Kasumi-1 (cell line): ENCODE measurements at places on chromosomes 1 and 21.

- no peak for DNase-seq
These were observed 130.0 kb upstream of the BMP8A start for GRCh38 chr1:39361446-39361845.

DNA sequence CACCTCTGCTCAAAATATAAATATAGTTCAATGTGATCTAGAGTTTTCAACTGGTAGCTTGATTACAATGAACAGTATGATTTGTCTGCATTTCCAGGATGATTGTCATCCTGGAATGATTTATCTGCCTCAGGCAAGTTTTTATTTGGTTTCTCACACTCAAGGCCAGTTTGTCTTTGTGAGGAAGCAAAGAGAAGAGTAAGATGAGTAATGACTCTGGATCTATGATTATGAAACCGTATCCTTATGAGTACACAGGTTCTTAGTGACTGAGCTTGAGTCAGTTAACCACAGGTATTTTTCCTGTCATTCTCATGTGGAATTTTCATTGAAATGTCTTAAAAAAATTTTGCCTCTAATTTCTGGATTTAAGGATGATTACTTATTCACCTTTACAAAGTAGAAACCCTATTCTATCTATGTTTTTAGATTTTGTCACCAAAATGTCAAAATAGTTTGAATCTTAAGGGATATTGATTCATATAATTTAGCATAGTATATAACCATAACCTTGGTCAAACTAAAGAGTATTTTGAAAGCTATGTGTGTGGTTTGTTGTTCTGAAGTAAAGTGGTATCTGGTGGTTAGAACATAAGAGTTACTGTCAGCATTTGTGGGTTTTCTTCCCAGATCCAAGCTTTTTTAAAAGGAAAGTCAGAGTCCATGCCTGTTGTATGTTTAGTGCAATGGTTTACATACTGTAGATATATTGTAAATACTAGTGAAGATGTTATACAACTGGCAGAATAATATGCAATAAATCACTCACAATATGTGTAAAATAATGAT, 145.0 kb downstream of the RASAL2 start:
- DNase-seq, result no peak

DNA sequence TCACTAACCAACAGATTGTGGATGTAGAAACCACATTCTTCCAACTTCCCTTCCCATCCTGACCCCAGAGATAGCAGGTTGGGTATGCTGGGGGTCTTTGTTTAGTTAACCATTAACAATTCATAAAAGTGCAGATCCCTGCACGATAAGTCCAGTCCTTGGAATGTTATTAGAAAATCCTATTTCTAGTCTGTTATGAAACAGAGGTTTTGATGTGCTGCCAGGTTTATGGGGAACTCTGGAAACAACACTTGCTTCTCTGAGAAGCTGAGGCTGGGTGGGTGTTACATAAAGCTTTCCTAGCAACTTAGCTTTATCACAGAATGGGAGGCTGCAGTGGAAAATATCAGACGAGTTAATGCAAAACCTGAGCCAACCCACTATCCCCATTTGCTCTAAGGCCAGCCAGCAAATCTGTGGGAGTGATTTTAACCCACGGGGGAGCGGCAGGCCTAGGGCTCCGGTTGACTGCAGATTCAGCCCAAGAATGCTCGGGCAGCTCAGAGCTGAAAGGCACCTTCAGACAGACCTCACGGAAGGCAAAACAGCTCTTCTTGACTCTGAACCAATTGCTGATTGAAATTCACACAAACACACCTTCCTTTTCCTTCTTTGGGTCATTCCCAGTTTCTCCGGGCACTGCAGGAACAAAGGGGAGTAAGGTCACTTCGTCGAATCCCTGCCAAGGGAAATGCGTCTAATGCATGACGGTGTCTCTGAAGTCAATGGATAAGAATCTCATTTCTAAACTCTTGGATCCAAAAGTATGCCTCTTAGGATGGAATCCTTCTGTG, 111.7 kb upstream of the IRF2BP2 start:
- peak; percentile 31 for DNase-seq

DNA sequence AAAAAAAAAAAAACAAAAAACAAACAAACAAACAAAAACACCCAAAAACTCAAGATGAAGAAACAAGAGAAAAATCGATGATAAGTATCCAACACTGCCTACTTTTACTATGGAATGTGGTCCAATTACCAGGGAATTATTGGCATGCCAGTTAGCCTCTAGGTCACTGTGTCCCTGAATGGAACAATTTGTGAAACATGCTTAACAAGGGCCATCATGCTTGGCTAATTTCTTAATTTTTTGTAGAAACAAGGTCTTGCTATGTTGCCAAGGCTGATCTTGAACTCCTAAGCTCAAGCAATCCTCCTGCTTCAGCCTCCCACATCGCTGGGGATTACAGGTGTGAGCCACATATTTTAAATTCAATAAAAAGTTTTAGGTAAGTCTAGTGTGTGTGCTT, 23.9 kb downstream of the PLPP3 start:
- DNase-seq, result no peak

DNA sequence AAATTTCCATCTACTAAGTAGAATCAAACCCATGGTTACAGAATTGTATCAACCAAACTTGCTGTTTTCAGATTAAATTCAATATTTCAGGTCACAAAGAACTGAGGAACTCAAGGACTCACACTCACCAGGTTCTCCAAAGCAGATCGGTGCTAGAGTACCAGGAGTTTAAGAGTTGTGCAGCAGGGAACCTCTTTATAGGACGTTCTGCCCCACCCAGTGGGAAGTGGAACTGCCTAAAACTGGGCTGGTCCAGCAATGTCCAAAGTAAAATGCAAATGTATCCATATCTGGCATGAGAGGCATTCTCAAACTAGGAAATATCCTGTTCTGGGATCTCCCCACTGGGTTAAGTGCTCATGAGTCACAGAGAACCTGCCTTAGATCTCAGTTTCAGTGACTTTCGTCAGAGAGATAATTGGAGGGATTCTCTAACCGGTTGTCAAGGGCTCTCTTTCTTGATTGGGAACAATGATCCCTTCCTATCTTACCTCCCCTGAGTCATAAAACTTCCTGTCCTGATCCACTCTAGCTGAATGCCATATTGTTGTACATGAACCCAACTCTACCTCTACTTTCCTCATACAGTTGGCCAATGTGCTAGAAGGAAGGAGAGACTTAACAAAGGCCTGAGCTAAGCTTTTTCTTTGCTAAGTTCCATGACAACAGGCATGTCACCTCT, at the start of gene SPRR2D:
TSS of gene SPRR2D (minus strand) at position 171 of the 682 bp plus-strand sequence. CDS start 774 bp downstream, outside the sequence.
- no peak for DNase-seq

DNA sequence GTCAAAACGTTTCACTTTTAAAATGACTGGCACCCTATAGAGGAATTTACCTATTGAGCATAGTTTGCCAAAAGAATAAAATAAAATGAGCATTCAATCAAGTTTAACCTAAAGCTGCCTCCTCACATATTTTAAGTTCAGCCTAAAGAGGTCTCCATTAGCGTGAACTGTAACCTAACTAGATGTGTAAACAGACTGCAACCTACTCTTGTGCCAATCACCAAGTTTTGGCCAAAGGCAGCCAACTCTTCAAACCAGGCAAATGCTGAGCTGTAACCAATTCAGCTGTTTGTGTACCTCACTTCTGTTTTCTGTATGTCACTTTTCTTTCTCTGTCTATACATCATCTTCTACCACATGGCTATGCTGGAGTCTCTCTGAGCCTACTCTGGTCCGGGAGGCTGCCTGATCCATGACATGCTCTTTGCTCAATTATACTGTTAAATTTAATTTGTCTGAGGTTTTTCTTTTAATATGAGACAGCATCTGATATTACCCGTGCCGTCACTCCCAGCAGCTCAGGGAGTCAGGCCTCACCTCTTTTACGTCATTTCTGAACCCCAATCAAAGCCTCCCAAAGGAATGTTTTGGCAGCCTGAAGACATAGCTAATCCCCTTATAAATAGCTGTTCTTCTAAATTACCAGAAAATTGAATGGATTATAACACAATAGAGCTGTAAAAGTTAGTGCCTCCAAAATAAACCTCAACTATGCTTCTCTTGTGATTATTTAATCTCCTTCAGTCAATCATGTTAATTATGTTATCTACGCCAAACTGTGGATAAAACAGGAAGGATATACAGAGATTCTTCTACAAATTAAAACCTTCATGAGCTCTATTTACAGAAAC, 81.0 kb upstream of the NR5A2 start:
- DNase-seq, result no peak

DNA sequence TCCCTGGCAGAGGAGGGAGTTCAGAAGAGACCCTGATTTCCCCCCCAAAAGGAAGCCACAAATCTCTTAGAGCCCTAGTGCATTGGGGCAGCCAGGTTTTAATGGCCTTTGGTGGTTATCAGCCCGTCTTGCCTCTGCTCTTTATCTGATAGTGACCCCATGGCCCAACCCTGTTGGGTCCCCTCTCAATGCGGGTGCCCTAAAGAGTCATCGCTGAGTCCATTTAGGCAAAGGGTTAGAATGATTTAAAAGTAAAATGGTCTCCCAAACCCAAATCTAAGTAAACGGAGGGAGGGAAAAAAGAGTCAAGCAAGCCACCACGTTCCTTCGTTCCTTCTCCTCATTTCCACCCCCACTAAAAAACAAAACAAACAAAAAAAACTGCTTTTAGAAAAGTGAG, 164.0 kb downstream of the RUNX1 start:
- DNase-seq, result peak; percentile 51

DNA sequence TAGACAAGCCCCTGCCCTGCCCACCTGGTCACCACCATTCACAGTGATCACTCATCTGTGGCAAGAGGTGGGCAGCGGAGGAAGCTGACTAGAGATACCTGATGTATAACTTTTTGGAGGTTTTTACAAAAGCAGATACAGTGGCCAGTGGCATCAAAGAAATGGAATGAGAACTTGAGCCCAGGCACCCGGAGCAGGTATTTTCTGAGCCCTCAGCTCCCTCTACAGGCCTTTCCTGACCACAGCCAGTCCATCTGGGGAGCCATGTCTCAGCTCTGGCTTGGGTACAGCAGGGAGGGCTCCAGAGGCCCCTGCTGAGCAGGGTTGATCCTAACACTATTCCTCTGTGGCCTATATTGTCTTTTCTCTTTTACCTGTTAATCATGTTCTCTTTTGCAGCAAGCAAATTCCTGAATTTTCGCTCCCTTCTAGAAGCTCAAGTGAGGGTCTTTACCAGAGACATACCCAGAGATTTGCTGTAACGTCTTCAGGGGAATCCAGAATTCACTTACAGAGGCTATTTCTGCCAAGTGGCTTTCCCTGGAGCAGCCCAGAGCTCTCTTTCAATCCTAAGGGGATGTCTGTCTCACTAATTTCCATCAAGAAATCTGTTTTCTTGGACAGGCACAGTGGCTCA, 27.3 kb downstream of the GPR157 start:
- DNase-seq, result peak; percentile 79

DNA sequence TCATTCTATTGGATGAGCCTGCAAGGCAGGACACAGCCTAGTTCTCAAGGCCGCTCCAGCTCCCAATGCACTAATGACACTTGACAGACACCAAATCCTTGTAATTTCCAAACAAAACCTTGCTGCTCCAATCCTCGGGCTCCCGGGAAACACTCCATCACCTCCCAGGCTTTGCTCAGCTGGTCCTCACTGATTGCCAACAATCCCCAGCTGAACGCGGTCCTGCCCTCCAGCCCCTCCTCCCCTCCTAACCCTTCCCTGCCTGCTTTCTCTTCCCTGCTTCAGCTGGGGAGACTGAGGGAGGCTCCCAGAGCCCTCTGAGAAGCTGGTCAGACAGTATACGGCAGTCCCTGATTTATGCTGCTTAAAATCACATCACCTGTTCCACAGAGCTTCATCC, 114.4 kb upstream of the TNR start:
- no peak for DNase-seq
